ENCODE measurements at places on chromosomes 4 and X. TPM values are rescaled to one million over a fixed set of nuclear protein-coding genes. Genes with fewer than 3 reads are reported as not detected.

DNA sequence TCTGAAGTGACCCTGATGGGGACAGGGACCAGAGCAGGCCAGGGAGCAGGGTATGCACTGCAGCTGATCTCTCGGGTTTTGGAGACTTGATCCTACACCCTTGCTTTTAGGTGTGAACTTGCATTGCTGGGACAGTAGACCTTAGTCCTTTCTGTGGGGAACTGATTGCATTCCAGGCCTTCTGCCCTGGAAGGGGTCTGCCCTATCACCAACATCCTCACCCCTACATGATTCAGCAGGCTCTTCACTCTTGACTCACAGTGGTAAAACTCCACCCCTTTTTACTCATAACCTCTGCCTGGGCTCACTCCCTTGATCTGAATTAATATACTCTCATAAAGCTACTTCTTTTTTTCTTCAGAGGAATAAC, 6.6 kb upstream of the DDX60L start:
- DNase-seq, result no peak
- no peak overlapping the region for H3K27ac ChIP-seq
- no peaks in the 10 kb centered on the region for H3K27me3 ChIP-seq
- H3K4me3 ChIP-seq, result no peak overlapping the region
- no peaks in the 10 kb centered on the region for H3K36me3 ChIP-seq

GRCh38 chrX:34880656-34881055, 61.9 kb upstream of the FAM47B start:
- H3K4me1 ChIP-seq, result no peaks in the 10 kb centered on the region
- no peak for DNase-seq
- H3K36me3 ChIP-seq, result no peaks in the 10 kb centered on the region
- H3K27me3 ChIP-seq, result no peaks in the 10 kb centered on the region
- H3K4me3 ChIP-seq, result no peak overlapping the region
- H3K27ac ChIP-seq, result no peak overlapping the region

DNA sequence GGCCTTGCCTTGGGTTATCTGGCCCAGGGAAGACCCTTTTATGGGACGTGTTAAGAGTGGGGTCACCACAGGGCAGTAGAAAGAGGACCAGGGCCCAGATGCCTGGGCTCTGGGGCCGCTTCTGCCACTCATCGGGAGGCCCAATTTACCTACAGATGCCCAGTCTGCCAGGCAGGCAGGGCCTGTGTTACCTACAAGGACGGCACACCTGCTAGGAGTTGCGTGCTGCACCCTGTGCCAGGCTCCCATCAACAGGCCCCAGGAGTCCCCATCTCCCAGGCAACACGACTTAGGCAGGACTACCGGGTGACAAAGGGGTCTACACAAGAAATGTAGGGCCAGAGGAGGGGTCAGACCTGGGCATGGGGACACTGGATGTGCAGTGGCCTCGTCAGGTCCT, 34.6 kb downstream of the WDR1 start:
- H3K27ac ChIP-seq, result no peak overlapping the region
- no peak for DNase-seq
- H3K4me1 ChIP-seq, result no peaks in the 10 kb centered on the region
- H3K27me3 ChIP-seq, result no peaks in the 10 kb centered on the region
- no peak overlapping the region for H3K4me3 ChIP-seq
- H3K36me3 ChIP-seq, result no peaks in the 10 kb centered on the region

OTC gene
- total RNA-seq, result not detected

CENPVL3 gene
- 0.28 TPM for total RNA-seq

DNA sequence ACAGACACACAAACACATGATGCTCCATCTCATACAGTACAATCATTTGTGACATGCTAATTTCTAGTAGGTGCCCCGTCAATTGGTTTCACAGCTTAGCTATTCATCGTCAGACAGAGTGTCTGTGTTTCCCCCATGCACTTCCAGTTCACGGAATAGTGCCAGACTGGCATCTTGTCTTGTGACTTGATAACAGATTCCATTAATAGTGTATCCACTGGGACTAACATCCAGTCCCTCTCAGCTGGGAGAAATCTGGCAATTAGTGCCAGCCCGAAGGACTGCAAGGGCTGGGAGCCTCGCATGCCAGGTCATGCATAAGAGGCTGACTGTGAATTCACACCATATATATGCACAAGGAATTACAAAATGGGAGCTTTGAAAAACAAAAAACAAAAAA, 20.2 kb upstream of the GATB start:
- no peaks in the 10 kb centered on the region for H3K36me3 ChIP-seq
- H3K27me3 ChIP-seq, result no peaks in the 10 kb centered on the region
- no peaks in the 10 kb centered on the region for H3K4me1 ChIP-seq
- H3K4me3 ChIP-seq, result no peak overlapping the region
- H3K27ac ChIP-seq, result no peak overlapping the region

DNA sequence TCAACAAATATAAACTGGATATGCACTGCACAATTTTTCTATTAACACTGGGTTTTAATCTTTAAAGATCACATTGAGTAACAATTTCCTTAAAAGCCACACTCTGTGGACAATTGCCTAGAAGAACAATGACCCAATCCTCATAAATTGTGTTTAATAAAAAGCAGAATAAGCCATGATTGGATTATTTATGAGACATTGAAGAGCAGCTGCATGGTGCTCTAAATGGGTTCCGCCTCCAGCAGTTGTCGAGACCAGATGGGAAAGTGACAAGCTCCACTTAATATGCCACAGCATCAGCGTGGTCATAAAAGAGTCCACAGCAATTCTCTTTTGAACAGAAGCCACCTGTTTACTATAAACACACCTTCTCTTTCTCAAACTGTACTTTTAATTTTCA, 635.2 kb upstream of the FRG1 start:
- H3K4me1 ChIP-seq, result peaks cover 3% of the 10 kb centered on the region
- no peaks in the 10 kb centered on the region for H3K27me3 ChIP-seq
- H3K36me3 ChIP-seq, result no peaks in the 10 kb centered on the region
- no peak overlapping the region for H3K27ac ChIP-seq
- DNase-seq, result no peak

GRCh38 chr4:125313497-125313896, 1.3 kb upstream of the FAT4 start:
- peaks cover 15% of the 10 kb centered on the region for H3K4me1 ChIP-seq
- no peak overlapping the region for H3K4me3 ChIP-seq
- no peaks in the 10 kb centered on the region for H3K36me3 ChIP-seq
- H3K27me3 ChIP-seq, result peaks cover 8% of the 10 kb centered on the region
- H3K27ac ChIP-seq, result no peak overlapping the region

GRCh38 chrX:39480963-39481362, 616.8 kb downstream of the BCOR start:
- no peaks in the 10 kb centered on the region for H3K4me1 ChIP-seq
- H3K36me3 ChIP-seq, result no peaks in the 10 kb centered on the region
- no peak overlapping the region for H3K4me3 ChIP-seq
- no peak for DNase-seq
- H3K27me3 ChIP-seq, result peaks cover 6% of the 10 kb centered on the region

PABPC1L2B gene
- not detected for total RNA-seq

GRCh38 chrX:30627818-30628652, 25.2 kb upstream of the GK start:
- DNase-seq, result no peak
- H3K4me3 ChIP-seq, result no peak overlapping the region
- no peaks in the 10 kb centered on the region for H3K4me1 ChIP-seq

- H3K27ac ChIP-seq, result no peak overlapping the region
- H3K36me3 ChIP-seq, result no peaks in the 10 kb centered on the region
- no peak for DNase-seq
- no peaks in the 10 kb centered on the region for H3K4me1 ChIP-seq
These were observed 60.3 kb upstream of the PPP2R3B start for GRCh38 chrX:447052-447451.

DNA sequence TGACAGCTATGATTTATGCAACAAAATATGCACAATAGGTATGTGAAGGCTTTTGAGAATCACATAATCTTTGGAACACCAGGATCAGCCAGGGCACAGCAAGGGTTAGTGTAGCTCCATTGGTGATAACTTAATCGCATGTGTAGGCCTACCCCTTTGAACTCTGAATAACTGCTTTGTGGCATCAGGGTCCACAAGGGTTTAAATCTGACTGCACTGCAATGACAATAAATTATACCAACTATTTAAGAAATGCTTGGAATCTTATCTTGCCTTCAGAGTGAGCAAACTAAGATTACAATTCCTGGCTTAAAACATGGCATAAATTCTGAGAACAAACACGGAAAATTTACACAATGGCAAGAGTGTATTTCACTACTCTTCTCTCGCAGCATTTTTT, 245.8 kb downstream of the FBXO8 start:
- H3K4me3 ChIP-seq, result no peak overlapping the region
- no peaks in the 10 kb centered on the region for H3K36me3 ChIP-seq
- no peak for DNase-seq
- no peak overlapping the region for H3K27ac ChIP-seq
- H3K4me1 ChIP-seq, result no peaks in the 10 kb centered on the region

DNA sequence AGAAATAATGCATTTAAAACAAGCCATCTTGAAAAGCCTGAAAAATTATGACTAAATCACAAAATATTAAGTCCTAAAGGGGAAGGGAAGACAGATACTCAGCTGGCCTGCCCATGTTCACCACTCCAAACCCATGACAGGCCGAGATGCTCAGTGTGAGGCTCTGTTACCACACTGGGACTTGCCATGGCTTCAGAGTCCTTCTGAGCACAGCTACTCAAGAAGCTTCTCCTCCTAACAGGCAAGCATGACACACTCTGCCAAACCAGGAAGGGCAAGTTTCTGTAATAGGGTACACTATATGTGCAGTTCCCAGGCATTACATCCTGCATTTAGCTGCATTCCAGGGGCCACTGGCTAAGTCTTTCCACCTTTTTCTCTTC, 34.0 kb upstream of the CYBB start:
- H3K36me3 ChIP-seq, result no peaks in the 10 kb centered on the region
- no peaks in the 10 kb centered on the region for H3K4me1 ChIP-seq
- H3K4me3 ChIP-seq, result no peak overlapping the region
- no peaks in the 10 kb centered on the region for H3K27me3 ChIP-seq
